Pancreas (tissue), 10 donors: ENCODE measurements at places on chromosomes 13 and 19. TPM values are rescaled to one million over a fixed set of nuclear protein-coding genes. Genes with fewer than 3 reads are reported as not detected.

DNA sequence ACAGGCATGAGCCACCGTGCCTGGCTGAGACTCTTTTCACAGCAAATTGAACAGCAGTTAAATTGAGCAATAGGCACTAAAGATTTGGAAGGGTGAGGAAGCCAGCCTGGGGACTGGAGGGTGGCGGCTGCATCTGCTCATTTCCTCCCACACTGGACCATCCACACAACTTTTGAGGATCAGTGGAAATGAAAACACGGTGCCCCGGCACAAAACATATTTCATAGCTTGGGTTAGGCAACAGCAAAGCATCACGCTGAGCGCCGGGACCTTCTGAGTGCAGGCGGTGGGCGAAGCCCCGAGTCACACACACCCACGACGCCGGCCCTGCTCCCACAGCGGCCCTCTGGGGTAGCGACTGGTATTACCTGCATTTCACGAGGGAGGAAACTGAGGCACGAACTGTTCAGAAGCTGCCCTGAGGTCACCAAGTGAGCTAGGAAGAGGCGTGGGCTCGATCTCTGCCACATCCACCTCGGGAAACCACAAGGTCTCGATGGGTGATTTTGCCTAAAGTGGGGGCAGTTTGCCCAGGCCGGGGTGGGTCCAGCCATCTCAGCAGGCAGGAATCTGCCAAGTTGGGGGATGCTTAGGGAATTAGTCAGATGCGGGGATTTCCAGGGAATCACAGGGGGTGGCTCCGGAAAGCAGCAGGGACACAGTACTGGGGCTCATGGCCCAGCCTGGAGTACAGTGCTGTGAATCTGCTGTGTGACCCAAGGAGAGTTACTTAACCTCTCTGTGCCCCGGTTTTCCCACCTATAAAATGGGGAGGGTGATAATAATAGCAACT is 3.5 kb upstream of the SBNO2 start:
- DNase-seq, result no peak

- DNase-seq, result no peak
These were observed 922 bp downstream of the EBPL start for GRCh38 chr13:49690133-49690994.

UBL5 gene
- total RNA-seq, result 77.7 TPM

MUC16 gene
- under 0.01 TPM for total RNA-seq

NLRP9 gene
- total RNA-seq, result not detected
